ENCODE measurements at places on chromosomes 3 and 15.

DNA sequence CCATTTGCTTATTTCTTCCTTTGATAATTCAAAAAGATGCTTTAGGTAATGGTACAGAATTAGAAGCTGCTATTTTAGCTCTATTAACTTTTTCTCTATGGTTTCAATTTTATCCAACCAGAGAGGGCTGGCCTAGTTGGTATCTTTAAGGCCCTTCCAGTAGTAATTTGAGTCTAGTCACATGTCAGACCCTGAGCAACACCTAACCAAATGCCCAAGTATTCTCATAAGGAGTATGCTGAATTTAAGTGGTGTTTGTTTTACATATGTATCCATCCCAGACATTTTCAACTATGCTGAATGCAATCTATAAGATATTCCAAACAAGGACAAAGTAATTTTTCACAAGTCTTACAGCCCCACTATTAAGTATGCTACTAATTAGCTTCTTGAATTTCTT lies 9.6 kb downstream of the DNAJC19 start:
- no peak for DNase-seq

DNA sequence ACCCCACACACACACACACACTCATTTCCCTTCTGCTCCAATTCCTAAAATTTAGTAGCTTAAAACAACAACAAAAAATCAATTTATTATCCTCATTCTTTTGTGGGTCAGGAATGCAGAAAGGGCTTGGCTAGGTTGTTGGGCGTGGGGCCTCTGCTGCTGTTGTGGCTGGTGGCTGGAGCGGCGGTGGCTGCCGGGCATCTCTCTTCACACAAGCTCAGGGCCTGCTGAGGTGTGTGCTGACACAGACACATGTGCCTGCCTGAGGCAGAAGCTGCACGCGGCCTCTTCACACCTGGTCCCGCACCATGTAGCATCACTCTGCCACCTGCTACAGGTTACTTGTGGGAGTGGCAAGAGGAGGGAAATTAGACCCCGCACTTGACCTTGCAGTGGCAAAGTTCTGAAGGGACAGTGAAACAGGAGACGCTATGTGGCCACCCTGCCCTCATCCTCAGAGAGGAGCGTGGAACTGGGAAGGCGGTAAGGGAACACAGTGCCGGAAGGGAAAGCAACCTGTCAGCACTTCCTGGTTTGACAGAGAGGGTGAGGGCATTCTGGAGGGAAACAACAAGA lies 64.0 kb upstream of the PRR20G start:
- DNase-seq = no peak

- no peak for DNase-seq
Observed at GRCh38 chr3:42163622-42164244, 72.6 kb downstream of the TRAK1 start.

- DNase-seq = no peak
Observed at GRCh38 chr15:76075046-76075445, 15.3 kb downstream of the TMEM266 start.

DNA sequence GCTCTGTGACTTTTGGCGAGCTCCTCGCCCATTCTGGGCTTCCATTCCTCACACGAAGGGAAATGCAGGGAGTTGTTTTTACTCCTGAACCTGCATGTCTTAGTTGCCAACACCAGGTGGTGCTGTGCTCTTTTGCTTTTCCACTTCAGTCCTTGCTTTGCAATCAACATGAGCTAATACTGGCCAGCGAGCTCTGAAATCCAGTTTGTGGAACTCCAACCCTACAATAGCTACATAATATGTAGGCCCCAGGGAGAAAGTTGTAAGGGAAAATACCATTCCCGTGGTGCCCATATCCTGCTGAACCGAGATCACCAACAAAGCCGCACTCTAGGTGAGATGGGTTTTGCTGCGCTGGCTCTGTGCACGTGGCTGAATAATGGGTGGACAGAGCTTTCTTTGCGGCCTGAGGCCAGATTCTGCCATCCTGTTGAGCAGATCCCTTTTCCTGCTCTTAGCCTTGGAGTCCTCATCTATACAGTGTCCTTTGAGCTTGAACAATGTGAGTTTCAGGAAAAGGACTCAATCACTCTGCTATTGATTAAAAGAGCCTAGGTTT lies 25.0 kb downstream of the LSM3 start:
- peak; percentile 85 for DNase-seq

DNA sequence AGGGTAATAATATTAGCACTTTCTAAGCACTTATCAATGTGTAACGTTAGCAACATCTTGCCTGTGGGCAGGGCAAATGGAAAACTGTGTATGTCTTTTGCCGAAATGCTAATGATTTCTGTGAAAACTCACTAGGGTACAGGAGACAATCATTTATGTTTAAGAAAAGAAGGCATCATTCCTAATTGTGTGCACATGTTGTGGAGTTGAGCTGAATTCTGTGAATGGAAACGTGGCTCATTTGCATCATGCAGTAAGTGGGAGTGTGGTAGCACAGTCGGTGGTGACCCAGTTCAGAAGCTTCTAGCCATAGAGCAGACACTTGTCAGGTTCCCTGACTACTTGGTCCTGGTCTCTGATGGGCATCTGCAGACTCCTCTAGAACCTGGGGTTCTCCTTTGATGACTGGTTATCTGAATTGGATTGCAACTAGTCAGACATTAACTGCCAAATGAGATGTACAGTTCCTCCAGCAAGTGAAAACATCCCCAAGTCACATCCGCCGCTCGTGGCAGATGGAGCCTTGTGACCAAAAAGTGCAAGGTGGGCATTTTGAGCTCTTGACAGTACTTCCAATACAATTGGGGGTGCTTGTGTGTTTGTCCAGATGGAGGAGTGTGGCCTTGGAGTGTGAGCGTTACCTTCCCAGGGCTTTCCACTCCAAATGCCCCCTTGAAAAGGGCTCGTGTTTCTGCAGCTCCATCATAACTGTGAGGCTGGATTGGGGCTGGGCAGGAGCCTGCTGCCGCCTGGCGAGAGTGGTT lies 21.5 kb downstream of the MRPS25 start:
- no peak for DNase-seq

DNA sequence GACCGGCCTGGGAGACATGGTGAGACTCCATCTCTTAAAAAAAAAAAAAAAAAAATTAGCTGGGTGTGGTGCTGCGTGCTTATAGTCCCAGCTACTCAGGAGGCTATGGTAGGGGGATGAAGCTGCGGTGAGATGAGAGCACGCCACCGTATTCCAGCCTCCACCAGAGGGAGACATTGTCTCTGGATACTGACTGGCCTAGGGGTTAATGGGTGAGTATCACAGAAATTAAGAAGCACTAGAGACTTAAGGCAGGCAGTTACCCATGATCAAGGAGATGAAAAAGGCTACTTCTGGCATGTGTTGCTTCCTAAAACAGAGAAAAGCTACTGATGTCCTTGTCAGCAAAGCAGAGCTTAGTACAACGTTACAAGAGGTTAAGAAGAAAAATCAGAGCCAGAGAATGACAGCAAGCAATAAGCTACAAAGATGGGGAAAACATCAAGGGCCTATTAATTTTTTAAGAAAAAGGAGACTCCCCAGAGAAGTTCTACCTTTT lies 8.6 kb downstream of the TFRC start:
- peak; percentile 74 for DNase-seq

DNA sequence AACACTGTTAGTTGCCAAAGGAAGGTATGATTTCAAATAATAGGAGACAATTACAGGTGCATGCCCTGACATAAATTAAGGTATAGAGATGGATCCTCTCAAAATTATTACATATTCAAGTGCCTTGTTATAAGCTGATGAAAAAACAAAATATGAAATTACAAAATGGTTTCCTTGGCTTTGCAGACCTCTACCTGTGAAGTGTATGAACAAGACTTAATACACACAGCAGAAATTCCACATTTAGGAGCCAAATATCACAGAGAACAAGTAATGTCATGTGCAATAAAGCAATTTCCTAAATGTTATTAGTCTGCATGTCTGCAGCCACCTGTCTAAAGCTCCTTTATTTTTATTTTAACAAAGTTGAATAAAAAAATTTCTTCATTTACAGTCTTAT lies 151.5 kb downstream of the ALCAM start:
- DNase-seq = no peak

DNA sequence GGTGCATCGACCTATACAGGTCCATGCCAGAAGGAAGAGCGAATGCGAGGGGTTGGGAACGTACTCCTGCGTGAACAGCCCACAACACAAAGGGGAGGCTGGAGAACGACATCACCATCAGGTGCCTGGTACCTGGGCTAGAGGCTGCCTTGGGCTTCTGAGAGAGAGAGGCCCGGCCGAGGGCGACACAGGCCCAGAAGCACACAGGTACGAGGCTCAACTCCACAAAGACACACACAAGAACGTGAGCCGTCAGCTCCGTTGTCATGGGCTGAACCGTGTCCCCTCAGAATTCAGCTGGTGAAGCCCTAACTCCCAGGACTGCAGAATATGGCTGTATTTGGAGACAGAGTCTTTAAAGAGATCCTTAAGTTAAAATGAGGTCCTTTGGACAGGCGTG lies 134.3 kb downstream of the ATP10A start:
- DNase-seq = no peak

GRCh38 chr15:59222906-59223550 lies 16.4 kb downstream of the LDHAL6B start:
- DNase-seq = no peak

DNA sequence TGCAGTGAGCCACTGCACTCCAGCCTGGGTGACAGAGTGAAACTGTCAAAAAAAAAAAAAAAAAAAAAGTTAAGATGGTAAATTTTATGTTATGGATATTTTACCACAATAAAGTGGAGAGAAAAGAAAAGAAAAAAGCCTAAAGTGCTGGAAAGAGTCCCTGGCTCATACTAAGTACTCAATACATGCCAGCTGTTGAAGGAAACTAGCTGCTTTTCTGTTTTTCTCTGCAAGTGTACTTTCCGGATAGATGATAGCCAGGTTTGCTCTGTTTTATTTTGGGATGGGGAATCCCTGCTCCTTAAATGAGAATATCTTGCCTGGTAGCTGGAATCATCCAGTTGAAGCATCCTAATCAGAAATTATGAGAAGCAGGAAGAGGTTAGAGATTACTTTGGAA lies 10.9 kb downstream of the EID1 start:
- no peak for DNase-seq

DNA sequence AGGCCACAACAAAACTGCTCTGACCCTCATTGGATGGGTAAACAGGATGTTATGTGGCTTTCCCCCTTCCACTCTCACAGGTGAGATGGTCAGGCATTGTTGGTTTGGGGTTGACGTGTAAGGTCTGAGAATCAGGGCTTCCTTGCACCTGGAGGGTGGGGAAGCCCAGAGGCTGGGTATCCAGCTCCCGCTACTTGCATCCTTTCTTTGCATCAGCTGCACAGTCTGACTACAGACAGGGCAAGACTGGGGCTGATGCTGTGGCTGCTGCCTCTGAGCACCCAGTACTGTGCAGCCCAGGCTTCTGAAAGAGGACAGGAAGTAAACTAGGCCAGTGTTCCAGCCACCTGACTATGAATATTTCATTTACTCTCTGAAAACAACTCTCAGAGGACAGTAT lies 58.0 kb upstream of the ATP2B2 start:
- DNase-seq = no peak

DNA sequence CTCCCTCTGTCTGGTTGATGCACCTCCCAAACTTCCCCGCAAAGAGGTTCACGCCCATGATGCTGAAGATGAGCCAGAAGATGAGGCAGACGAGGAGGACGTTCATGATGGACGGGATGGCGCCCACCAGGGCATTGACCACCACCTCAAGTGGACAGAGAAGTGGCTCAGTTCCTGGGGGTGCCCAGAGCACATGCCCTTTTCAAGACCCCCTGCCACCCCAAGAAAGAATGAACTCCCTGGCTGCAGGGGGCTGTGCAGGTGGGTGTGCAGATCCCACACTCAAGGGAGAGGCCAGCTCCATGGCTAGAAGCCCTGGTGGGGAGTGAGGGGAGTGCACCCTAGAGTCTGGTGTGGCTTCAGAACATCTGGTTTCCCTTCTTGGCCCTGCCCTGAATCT lies 64.1 kb downstream of the EXOG start:
- DNase-seq = no peak

DNA sequence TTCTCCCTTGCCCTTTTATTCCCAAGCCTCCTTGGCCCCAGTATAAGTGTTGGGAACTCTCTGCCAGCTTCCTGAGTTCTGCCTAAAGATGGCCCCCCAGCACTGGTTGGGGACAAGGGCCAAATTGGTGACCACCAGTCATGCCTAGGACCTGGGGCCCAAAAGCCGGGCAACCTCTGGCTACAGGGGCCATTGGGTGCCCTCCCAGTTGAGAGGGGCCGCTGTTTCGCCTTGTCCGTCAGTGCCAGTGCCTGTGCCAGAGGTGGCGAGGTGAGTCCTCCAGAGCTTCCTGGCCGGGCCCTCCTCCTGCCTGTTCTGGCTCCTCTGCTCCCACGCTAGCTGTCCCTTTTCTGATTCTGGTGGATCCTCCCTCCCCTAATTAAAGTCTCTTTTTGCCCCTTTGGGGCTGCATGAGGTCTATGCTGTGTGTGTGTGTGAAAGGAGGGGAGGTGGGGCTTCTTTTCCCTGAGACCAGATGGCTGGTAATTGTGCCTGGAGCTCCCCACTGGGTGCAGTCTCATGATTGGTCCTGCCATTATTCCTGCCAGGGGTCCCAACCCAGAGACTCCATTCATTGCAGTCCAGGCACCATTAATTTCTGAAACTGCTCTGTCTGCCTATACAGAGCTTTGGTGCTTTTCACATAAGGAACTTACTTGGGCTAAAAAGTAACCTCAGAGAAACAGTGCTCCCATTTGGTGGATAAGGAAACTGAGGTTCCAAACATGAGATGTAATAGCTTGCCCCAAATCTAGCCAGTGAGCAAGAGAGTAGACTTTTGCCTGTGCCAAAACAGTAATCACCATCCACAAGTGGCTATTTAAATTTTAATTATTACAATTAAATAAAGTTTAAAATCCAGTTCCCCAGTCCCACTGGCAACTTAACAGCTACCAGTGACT lies 3.1 kb upstream of the TTLL3 start:
- no peak for DNase-seq

DNA sequence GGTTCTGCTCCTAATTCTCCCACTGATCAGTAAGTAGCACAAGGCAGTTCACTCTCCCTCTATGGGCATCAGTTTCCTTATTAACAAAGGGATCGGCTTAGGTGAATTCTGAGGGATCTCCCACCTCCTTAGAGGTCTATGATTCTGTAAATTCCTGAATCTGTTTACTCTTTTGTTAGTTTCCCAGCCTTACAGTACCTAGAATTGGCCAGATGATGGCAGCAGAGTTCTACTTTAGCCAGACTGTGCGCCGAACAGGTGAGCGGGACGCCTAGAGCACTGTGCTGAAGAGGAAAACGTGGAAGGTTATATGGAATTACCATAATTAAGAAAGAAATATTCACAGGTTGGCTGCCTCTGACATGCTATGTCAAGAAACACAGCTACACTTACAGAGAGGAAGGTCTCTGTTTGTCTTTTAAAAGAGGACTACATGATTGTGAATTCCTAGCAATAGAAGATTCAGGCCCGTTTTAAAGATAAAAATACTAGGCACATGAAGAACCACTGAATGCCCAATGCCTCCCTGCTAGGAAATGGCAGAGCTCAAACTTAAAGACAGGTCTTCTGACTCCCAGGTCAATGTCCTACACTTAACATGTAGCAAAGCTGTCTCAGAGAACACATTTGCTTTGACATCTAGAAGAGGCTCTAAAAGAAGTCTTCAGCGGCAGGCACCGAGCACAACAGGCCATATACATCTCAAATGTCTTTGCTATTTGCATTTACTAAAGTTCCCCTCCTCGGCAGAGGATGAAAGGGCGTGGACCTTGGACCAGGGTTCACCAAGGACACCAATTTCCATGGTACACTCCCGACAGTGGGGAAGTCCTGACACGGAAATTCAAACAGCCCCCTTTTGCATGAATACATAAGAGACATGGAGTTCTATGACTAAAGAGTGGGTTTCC lies 259.9 kb downstream of the FGF12 start:
- DNase-seq = peak; percentile 61

Data from midbrain (tissue), 1 donor.